ENCODE measurements at places on chromosomes 11 and 22.
A peak's percentile ranks its signal among the peaks of the same experiment; 100 is the strongest.

- DNase-seq = no peak
These were observed 10.5 kb upstream of the MFNG start for GRCh38 chr22:37496651-37497050.

- no peak for DNase-seq
These were observed 41.3 kb downstream of the TNKS1BP1 start for GRCh38 chr11:57283231-57283990.

- DNase-seq = no peak
These were observed 82.9 kb upstream of the SEZ6L start for GRCh38 chr22:26086359-26086758.

DNA sequence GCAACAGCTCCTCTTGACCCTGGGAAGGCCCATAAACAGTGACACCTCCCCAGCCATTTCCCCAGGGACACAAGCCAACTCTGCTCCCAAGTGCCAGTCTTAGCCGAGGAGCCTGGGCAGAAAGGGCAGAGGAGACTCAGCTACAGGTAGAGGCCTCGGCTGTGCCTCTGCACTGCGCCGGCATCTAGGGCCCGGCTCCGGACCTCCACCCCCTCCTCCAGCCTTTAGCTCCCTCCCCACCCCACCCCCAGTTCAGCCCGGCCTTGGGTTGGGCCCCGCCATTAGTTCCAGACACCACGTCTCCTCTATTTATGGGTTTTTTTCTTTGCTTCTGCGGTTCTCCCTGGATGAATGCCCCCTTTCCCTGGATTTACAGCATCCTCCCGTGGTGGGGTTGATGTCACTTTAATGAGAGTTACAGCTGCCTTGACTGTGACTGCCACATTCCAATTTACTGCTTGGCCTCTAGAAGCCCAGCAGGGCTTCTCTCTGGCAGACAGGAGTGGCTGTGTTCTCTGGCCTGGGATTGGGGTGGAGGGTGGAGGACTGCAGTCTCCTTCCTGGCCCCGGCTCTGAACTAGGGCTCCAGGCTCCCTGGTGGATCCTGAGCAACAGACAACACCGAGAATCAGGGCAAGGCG lies 13.5 kb upstream of the OAF start:
- peak; percentile 85 for DNase-seq

- DNase-seq = peak; percentile 27
These were observed 505.6 kb downstream of the BUD13 start for GRCh38 chr11:116267146-116267545.

DNA sequence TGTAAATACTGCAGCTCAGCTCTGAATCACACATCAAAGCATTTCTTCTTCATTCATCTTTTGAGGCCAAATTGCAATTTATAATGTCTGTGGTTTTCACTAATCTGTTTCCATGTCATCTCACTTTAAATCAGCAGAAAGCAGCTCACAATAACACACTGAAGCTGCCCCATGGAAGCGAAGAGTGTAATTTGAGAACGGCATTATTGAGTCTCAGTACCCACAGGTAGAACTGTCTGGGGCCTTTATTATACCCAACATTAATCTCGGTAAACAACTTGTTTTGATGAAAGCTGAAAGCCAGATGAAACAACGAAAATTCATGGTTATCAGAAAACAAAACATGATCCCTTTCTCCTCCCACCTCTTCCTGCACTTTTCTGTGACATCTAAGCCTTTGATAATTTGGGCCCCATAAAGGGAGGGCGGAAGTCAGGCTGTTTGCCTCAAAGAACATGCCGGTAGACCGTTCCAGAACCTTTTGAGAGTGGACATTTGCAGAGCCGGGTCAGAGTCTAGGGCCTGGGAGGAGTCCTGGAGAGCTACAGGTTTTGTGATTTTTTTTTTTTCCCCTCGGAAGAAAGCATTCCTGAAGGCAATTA lies 68.2 kb upstream of the SESN3 start:
- no peak for DNase-seq

DNA sequence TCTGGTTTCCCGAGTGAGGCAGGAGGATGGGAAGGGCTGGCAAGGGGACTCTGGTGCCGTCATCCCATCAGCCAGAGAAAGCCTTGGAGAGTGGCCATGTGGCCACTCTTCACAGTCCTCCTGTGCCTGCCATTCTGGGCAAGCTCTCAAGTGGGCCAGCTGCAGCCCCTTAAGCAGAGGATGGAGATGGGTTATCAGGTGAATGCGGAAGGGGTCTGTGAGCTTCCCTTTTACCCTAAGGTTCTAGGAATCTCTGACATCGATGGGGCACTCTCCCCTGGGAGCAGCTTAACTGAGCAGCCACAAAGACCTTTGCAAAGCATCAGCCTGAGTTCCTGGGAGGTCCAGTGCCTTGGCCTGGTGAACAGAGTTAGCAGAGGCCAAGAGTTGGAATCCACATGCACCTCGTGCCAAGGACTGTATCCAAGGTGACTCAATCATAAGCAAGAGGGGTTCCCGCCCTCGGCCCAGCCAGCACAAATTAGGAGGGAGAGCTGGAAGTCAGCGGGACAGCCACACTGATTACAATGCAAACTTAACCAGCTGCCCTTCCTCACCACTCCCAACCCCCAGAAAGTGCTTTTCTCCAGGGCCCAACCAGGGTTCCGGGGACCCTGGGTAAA lies 193.6 kb downstream of the BUD13 start:
- DNase-seq = peak; percentile 22

DNA sequence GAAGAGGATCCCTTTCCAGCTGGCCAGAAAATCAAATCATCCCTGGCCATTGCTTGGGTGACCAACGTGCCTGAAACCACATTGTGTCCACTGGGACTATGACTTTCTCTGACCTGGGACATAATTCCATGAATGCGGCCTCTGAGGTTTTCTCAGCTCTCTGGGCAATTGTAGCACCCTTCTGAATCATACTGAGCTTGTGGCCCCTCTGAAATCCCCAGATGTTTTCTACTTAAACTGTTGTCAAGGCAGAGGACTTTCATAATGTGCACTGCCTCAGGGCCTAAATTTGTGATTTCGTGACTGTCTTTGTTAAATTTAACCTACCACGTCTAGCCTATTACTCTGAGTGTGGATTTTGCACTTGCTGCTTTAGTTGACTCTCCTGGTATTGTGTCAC lies 321.1 kb upstream of the PLET1 start:
- no peak for DNase-seq

DNA sequence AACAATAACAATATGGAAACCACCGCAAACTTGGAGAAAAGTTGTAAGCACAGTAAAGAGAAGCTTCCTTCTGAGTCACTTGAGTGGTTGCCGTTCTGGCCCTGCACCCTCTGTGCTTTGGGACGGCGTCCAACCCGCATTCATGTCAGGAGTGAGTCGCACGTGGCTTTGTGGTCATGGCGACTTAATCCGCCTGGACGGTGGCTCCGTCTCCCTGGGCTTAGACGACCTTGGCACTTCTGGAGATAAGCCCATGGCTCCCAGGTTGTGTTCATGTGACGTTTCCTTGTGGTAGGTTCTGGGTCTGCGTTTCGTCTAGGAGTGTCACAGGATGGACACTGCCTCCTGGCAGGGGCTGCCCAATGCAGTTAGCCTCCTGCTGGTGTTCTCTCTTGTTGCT lies 40.5 kb downstream of the TPCN2 start:
- no peak for DNase-seq

DNA sequence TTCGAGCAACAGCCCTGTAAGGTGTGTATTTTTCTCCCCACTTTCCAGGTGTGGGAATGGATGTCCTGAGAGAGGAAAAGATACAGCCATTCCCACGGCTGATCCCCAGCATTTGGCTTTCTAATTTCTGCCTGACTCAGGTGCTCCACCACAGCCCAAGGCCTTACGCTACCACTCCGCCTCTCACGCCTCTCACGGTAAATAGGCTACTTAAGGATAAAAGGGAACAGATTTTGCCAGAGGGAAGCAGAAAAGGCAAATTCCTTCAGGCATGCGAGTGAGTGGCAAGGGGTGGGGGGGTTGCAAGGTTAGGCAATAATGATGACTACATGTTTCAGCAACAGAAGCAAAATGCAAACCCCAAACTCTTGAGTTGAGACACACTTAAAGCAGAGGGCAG lies 9.2 kb downstream of the PVALB start:
- peak; percentile 24 for DNase-seq

DNA sequence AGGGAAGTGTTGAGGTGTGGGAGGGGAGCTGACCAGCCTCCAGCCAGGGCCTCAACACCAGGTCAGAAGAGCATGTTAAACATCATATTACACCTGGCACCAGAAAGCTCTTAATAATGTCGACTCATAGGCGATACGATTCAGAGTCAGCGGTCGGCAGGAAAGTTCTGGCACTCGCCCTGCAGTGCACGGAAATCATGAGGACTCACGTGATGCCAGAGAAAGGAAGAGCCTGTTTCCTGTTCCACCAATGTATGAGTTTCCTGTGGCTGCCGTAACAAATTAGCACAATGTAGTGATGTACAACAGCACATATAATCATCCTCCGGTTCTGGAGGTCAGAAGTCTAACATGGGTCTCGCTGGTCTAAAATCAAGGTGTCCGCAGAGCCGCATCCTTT lies 198.8 kb downstream of the BARX2 start:
- DNase-seq = no peak

- DNase-seq = peak; percentile 60
These were observed at the start of gene MRGPRE for GRCh38 chr11:3231851-3232744. Gene MRGPRE, minus strand, starts transcription at chr11:3232417. Its CDS starts 3,618 bp downstream, at chr11:3228799.

DNA sequence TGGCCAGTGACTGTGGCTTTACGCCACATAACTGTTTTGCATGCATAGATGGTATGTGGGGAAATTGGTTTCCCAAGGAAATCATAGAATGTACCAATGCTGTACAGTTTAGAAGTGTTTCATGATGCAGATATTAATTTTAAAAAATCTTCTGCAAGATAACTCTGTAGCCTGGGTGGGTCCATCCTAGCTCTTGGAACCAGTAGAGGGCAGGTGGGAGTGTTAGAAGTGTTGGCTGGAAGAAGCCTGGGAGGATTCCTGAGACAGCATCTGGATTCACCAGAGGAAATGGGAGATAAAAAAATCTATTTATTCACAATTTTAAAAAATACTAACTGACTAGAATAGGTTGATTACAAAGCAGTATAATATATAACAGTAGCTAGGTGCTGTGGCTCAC lies 139.9 kb upstream of the GRIA4 start:
- DNase-seq = no peak

GRCh38 chr22:31077681-31078080 lies 3.4 kb upstream of the SMTN start:
- DNase-seq = no peak

DNA sequence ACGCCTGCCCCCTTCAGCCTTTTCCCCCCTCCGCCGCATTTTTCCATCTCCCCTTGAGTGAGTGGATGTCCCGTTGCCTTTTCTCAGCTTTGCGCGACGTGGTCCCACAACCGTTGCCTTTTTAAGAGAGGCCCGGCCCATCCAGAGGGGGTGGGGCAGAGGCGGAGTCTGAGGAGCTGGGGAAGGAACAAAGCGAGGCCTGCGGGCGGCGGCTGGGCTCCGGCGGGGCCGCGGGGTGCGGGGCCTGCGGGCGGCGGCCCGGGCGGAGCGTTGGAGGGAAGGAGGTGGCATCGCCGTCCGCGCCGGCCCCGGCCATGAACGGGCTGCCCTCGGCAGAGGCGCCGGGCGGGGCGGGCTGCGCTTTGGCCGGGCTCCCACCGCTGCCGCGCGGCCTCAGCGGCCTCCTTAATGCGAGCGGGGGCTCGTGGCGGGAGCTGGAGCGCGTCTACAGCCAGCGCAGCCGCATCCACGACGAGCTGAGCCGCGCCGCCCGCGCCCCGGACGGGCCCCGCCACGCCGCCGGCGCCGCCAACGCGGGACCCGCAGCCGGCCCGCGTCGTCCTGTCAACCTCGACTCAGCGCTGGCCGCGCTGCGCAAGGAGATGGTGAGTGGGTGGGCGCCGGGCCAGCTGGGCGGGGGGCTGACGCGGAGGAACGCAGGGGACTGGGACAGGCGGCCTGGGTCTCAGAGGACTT lies at the start of gene FAM89B:
FAM89B (plus strand) TSS at position 183 of the 696 bp plus-strand sequence; CDS start at position 315, 132 bp downstream.
- DNase-seq = peak; percentile 95

- no peak for DNase-seq
These were observed 1.0 kb upstream of the BIK start for GRCh38 chr22:43109511-43109910.

DNA sequence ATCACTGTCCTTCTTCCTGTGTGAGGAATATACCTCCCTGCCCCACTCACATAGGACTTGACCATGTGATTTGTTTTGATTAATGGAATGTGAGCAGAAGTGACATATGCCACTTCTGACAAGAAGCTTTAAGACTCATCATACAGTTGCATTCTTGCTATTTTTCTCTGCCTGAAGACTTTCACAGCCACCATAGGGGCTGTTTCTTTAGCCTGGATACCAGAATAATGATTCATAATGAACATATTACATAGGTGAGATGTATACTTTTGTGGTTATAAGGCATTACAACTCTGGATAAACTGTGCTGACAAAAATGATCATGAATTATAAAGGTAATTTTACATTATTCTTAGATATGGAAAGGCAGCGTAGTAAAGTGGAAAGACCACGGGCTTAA lies 798.0 kb downstream of the DLG2 start:
- no peak for DNase-seq

DNA sequence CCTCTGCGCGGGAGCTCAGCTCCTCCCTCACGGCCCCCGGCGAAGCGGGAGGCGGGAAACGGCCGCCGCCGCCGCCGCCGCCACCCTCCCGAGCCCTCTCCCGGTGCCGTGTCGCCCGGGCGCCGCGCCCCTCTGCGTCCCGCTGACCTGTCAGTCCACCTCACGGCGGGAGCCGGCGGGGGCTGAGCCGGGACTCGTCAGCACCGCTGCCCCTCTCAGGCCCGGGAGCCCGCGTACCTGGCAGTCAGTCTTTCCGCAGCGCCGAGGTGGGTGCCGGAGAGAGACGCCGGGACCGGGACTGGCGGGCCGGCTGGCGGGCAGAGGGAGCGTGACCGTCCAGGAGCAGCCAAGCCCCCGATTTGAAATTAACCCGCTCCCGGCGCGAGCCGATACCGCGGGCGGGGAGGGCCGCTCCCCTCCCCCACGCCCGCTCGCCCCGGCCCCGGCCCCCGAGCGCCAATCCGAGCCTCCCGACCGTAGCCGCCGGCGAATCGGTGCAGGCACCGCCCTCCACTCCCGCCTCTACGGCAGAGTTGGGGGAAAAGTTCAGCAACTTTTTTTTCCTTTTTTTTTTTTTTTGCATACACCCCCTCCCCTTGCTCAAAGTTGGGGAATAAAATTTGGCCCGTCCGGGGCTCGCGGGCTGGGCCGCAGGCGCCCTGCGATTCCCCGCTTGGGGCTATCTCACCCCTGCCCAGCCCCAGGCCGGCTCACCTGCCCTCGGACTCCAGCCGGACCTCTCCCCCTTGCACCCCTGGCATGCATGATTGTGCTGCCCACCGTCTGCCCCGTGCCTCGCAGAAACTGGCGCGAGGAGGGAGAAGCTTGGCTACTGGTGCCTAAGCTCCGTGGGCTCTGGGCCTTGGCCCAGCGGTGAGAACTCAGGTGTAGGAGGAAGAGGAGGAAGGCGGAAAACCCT lies 774 bp upstream of the E2F8 start:
- peak; percentile 78 for DNase-seq

GRCh38 chr11:118374729-118375128 lies 15.3 kb downstream of the UBE4A start:
- DNase-seq = no peak

- DNase-seq = no peak
These were observed 174.6 kb downstream of the CTTN start for GRCh38 chr11:70572974-70573260.

GRCh38 chr11:88353386-88353785 lies 15.8 kb upstream of the CTSC start:
- DNase-seq = no peak
